ENCODE measurements at places on chromosomes 3 and 15.

DNA sequence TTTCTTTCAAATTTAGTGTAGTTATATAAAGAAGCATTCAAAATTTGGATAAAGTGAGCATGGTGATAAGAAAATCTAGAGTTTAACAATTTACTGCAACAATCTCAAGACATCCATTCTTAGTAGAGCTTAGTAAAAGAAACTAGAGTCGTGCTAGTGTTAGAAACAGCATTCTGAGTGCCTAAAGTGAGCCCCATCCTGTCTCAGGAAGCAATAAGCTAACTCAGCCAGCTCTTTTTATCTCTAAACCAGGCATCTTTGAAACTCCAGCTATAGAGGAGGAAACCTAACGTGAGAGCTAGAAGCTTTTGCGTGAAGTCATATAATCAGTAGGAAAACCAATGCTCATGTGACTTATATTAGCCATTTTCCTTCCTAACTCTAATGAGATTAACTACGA is 1187.1 kb upstream of the EPHA6 start:
- DNase-seq, result no peak

GRCh38 chr3:15531346-15531745 is 9.8 kb upstream of the COLQ start:
- DNase-seq, result no peak

- no peak for DNase-seq
Observed at GRCh38 chr15:78064544-78064943, 13.0 kb downstream of the TBC1D2B start.

GRCh38 chr3:23519314-23520208 is 286.2 kb upstream of the UBE2E1 start:
- DNase-seq, result no peak

DNA sequence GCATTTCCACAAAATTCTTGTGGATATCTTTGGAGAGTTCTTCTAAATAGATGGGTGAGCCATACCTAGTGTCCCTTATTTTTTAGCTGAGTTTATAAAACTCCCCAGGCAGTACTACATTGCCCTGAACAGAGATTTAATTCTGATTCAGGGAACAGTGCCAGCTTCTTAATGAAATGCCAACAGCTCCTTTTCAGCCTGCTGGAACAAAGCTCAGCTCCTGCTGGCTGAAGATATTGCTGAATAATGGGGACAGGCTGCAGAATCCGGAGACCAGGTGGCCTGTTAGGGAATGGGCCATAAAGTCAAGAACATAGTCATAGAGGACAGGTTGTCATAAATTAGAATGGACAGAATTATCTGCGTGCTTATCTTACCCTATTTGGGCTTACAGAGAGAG is 8.9 kb downstream of the HGD start:
- no peak for DNase-seq

- no peak for DNase-seq
Observed at GRCh38 chr3:22951910-22952309, 251.2 kb upstream of the UBE2E2 start.

DNA sequence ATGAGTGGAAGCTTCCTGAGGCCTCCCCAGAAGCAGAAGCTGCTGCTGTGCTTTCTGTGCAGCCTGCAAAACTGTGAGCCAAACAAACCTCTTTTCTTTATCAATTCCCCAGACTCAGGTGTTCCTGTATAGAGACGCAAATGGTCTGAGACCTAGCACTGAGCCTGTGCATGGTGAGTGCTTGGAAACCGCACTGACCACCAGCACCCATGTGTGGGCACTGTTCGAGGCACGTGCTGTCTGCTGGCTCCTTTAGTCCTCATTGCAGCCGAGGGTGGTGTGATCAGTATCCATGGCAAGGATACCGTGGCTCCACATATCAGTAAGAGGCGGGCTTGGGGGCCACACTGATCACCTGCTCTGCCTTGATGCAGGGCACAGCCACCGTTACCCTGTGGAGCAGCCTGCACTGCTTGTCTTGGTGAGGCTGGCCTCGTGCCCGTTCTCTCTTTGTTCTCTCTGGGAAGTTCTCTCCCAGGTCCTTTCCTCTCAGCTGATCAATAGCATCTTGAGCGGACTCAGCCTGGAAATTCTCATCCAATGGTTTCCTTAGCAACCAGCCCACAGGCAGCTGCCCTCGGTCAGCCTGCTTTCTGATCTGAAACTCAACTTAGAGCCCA is 101.0 kb downstream of the PLXNA1 start:
- no peak for DNase-seq

DNA sequence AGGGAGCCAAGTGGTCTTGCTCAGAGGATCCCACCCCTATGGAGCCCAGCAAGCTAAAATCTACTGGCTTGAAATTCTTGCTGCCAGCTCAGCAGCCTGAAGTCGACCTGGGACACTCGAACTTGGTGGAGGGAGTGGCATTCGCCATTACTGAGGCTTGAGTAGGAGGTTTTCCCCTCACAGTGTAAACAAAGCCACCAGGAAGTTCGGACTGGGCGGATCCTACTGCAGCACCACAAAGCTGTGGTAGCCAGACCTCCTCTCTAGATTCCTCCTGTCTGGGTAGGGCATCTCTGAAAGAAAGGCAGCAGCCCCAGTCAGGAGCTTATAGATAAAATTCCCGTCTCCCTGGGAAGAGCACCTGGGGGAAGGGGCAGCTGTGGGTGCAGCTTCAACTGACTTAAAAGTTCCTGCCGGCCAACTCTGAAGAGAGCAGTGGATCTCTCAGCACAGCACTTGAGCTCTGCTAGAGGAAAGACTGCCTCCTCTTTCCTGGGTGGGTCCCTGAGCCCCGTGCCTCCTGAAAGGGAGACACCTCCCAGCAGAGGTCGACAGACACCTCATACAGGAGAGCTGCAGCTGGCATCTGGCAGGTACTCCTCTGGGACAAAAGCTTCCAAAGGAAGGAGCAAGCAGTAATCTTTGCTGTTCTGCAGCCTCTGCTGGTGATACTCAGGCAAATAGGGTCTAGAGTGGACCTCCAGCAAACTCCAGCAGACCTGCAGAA is 576.3 kb upstream of the NECTIN3 start:
- no peak for DNase-seq

- DNase-seq, result no peak
Observed at GRCh38 chr15:70647396-70647795, 116.0 kb downstream of the UACA start.

- no peak for DNase-seq
Observed at GRCh38 chr3:30131191-30131590, 475.2 kb upstream of the TGFBR2 start.

DNA sequence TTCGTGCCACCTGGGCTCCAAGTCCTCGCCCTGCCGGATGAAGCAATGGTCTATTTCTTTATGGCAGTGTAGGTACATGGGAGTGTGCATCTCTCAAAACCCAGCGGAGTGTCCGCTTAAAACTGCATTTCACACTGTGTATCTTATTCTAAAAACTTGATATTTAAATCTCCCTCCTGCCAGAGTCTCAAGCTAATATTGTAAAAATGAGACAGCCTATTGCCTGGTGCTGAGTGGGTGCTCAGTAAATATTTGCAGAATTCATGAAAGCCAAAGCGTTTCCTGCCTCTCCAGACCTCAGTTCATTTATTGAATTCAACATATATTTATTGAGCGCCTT is 330 bp upstream of the TBC1D2B start:
- DNase-seq, result no peak

DNA sequence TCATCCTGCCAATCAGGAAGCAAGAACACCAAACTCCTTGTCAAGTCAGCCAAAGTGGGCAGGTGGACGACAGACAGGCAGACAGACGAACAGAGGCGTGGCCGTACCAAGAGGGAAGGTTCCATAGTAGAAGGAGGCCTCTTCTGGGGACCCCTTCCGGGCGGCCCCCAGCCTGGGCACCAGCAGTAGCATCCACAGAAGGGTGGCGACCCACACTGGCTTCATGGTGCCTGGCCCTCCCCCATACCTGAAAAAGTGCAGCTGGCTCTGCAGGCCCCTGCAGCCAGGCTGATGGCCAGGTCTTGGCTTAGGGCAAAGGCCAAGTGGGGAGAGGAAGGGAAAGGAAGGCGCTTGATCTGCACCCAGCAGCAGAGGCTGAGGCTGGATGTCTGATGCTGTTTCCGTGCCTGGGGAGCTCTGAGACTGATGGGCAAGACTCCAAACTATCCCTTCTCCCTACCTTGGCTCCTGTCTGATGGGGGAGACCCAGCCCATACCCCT is 607 bp downstream of the LCTL start:
- DNase-seq, result no peak

DNA sequence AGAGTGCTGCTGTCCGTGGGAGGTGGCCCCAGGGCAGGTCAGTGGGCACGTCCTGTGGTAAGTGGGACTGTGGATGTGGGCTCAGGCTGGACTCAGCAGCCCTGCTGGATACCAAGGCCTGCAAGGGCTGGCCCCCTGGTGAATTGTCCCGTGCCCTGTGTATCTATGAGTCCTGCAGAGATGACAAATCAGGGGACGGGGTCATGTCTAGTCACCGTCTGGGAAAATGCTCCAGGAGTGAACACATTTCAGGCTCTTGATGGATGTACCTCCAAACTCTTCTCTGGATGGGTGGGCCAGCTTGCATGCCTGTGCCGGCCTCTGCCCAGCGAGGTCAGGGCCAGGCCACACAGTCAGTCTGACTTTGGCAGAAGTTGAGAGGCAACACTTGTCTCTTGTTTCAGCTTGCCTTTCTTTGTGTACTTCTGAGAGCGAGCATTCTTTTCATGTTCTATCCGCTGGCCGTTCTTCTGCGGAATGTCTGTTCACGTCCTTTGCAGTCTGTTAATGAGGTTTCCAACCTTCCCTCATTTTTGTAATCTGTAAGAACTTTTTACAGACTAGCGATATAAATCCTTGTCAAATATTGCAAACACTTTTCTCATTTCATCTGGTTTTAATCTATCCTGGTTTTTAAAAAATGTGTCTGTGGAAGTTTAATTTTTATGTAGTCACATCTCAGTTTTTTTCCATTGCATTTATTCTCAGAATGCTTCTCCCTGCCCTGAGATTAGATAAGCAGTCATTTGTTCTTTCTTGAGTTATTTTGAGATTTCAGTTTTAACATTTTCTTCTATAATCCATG is 11.4 kb upstream of the STAB1 start:
- DNase-seq, result no peak

GRCh38 chr3:106691476-106691875 is 685.8 kb upstream of the CCDC54 start:
- no peak for DNase-seq

- no peak for DNase-seq
Observed at GRCh38 chr3:185788292-185788691, 36.5 kb downstream of the IGF2BP2 start.

- DNase-seq, result no peak
Observed at GRCh38 chr3:177190756-177191681, 6.3 kb downstream of the TBL1XR1 start.

DNA sequence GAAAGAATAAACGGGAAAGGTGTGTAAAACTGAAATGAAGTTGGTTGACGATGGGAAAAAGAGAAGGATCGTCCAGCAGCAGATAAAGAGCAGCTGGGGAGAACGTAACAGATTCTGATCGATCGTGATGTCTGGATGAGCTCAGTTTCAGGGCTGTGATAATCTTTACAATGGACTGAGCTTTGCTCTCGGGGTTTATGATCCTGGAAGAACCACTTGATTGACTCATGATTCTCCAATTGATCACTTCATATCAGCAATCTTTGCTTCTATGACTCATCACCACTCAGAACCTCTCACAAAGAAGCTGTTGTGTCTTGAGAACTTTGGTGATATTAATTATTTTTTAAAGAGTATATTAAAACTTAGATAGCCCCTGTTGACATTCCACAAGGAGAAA is 690.7 kb downstream of the TUSC7 start:
- no peak for DNase-seq

- DNase-seq, result no peak
Observed at GRCh38 chr3:191340966-191341365, 10.6 kb upstream of the UTS2B start.

DNA sequence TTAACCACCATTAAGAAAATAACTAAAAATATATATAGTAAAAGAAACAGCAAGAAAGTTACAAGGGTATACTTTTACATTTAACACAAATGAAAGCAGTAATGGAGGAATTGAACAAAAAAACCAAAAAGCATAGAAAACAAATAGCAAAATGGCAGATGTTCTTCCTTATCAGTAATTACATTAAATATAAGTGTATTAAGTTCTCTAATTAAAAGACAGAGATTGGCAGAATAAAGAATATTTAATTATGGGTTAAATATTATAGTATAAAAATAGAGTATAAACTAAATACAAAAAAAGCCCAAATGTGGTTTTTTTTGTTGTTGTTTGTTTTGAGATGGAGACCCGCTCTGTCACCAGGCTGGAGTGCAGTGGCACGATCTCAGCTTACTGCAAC is 20.5 kb downstream of the EHHADH start:
- no peak for DNase-seq
